ENCODE measurements at places on chromosomes 3 and 15.

- no peak for DNase-seq
Observed at GRCh38 chr3:194139814-194140391, 4.0 kb downstream of the HES1 start.

DNA sequence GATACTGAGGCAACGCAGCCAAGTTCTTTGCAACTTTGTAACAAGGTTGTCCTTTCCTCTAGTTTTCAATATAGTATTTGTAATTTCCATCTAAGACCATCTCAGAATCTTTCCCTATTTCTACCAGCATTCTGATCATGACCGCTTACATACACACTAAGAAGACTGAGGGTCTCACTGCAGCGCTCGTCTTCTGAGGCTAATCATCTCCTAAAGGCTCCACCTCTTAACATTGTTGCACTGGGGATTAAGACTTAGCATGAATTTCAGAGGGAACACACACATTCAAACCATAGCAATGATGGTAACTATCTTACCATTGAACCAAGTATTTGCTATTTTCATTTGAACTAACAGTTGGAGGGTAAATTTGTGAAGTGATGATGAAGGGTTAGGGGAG lies 463.3 kb upstream of the CCDC54 start:
- no peak for DNase-seq

DNA sequence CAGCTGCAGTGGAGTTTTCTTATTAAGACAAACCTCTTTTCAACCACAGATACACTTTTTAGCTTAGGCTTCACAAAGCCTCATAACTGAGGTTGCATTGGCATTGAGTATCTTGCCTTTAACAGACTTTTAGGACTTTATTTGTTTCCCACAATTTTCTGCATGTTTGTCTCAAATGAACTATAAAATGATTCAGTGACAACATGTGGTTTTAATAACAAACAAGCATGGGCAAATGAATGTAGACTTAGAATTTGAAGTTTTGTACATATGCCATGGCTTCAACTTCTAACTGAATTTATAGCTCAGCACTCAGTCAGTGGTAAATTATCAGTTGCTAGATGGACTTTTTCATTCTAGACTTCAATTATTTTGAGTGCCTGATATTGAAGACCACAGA lies 101.6 kb downstream of the SLC25A26 start:
- DNase-seq: no peak

- DNase-seq: no peak
Observed at GRCh38 chr3:120440001-120440703, 10.6 kb downstream of the FSTL1 start.

GRCh38 chr3:27289769-27290413 lies 79.3 kb downstream of the NEK10 start:
- no peak for DNase-seq

DNA sequence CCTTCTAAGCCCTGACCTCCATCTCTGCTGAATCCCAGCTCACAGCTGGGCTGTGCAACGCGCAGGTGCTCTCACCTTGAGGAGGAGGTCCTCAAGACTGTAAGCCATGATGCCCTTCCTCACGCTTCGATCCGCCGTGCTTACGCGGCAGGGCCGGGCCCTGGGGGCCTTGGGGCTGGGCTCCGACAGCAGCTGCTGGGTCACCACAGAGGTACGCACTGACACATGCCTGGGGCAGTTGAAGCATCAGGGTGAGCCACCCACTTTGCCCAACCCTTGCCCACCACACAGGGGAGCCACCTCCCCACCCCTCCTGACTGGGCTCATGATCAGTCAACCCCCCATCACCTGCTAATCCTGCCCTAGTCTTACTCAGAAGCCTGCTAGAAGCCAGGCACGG lies 3.1 kb downstream of the CIDEC start:
- DNase-seq: no peak

DNA sequence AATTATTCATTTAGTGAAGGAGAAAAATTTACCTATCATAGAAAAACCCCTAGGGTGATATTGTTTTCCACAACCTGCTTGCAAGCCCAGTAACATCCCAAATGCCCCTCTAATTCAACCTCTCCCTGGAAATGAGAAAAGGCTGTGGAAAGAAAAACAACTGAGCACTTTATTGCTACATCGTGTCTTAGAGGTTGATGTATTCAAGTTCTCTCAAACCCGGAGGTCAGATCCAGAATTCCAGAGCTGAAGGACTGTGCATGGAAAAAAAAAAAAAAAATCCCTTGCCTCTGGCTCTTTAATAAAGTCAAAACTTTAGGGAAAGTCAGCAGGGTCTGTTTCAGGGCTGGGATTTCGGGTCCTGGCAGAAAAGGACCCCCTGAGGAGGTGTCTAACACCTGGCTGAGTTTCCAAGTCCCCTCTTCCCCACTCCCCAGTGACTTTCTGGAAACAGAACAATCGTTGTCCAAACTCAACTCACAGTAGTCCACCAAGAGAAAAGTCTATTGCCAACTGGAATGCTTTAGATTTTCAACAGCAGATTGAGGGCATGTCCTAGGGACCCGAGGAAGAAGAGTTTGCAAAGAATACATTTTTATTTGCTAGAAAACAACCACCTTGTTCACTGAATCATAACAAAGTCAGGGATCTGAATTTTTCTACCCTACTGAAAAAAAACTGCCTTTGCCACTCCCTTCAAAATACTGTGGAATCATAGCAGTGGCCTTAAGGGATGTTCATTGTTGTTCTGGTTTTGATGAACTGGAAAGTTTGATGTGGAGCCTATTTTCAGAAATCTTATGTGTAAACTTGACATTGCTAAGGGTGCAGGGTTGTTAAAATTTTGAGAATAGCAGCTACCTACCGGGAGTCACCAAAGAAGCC lies 207.5 kb upstream of the ADAMTS9 start:
- DNase-seq: no peak

Data from tibial artery (tissue), 4 donors.